ENCODE measurements at places on chromosomes 12 and 14.

- H3K27me3 ChIP-seq: no peaks in the 10 kb centered on the region
- DNase-seq: no peak
- H3K4me1 ChIP-seq: no peaks in the 10 kb centered on the region
Measured at GRCh38 chr12:124381456-124382296, 86.8 kb downstream of the RFLNA start.

DNA sequence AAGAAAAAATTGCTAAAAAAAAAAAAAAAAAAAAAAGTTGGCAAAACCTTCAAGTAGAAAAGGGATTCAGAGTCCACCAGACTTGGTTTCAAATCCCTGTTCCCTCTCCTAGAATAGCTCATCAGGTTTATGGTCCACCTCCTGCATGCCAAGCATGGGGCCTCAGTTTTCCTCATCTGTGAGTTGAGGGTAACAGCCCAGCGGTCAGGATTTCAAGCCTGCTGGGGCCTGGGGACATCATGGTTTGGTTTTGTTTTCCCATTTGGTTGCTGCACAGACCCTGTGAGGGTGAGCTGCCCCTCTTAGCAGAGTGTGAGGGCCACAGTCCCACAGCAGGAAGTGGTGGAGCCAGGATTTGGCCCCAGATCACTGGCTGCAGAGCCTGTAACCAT, 12.5 kb downstream of the FAM222A start:
- H3K36me3 ChIP-seq: no peaks in the 10 kb centered on the region
- no peak overlapping the region for H3K27ac ChIP-seq
- H3K4me1 ChIP-seq: no peaks in the 10 kb centered on the region
- H3K27me3 ChIP-seq: no peaks in the 10 kb centered on the region
- no peak for DNase-seq

DNA sequence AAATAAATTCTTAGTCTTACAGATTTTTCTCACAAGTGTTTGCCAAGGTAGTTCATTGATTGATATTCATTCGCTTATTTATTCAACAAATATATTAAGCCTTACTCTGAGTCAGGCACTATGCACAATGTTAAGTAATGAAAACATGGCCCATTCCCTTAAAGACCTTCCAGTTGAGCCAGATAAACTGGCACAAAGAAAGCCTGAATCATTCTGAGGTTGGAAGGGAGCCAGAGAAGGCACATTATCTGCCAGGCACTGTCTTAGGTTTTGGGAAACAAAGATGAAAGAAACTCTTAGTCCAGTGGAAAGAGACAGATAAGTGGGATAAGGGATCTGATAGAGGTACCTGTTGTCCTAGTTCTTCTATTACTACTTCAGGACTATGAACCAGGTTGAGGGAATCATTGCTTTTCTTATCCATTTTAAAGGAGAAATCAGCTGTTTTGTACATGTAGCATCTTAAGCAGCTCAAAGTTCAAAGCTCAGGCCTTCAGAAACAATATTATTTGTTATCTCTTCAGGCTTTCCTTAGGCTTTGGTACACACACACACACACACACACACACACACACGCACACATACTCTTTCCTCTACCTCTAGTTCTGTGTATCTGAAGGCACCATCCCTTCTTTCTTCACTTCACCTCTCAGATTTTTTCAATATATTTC, 27.0 kb downstream of the PDE6H start:
- DNase-seq: no peak
- no peaks in the 10 kb centered on the region for H3K27me3 ChIP-seq
- H3K4me1 ChIP-seq: peaks cover 5% of the 10 kb centered on the region
- no peak overlapping the region for H3K27ac ChIP-seq
- H3K36me3 ChIP-seq: no peaks in the 10 kb centered on the region

DNA sequence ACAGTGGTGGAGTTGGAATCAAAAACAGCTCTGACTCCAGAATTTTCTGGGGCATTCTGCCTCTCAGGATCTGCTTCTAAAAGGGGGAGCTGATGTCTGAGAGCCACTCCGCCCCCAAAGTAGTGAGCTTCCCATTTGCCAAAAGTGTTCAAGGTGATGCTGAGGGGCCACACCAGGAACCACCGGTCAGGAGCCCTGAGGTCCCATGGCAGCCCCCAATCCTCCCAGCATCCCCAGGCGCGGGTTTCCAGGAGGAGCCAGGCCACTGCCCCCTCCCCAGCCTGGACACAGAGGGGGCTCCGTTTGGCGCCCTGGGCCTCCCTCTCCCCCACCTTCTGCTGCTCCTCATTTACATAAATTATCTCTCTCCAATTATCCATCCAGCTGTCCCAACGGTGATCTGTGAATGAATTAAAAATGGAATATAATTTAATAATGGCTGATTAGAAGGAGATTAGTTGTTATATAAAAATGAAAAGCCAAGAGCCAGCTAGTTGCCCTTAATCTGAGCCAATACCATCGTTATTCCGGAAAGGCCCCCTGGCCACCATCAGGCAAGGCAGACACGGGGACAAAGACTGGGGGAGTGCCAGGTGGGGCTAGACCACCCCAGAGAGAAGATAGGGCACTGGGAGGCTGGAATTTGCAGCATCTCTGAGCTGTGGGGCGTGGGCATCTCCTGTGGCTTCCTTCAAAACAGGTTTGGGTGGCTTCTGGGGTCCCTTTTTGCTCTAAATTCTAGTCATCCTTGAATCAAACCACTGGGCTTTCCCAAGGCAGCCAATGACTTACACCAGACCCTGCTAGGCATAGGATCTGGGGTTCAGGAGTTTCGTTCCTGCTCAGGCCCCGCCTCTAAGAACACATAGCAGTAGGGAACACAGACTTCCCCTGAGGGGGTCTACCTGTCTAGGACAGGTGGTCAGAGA, 19.7 kb upstream of the VSX2 start:
- H3K27ac ChIP-seq: no peak overlapping the region
- no peaks in the 10 kb centered on the region for H3K4me1 ChIP-seq
- DNase-seq: no peak
- no peak overlapping the region for H3K4me3 ChIP-seq
- peaks cover 20% of the 10 kb centered on the region for H3K27me3 ChIP-seq

DNA sequence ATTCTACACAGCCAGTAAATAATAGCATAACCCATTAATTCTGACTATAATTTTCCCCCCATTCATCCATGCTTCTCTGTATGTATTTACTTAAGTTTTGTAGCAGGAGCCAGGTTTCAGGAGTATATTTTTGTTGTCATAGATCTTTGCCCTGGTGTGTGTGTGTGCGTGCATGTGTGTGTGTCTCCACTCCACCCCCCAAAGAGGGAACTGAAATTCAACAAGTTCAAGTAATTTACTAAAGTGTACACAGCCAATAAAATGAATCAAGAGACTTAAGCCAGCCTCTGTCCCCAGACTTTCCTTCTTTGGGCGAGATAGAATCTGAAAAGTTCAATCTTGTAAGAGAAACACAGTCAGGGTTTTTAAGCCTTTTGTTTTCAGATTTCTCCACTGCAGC, 792.0 kb downstream of the MED13L start:
- no peaks in the 10 kb centered on the region for H3K36me3 ChIP-seq
- H3K4me1 ChIP-seq: no peaks in the 10 kb centered on the region
- no peak overlapping the region for H3K27ac ChIP-seq
- H3K27me3 ChIP-seq: no peaks in the 10 kb centered on the region
- H3K4me3 ChIP-seq: no peak overlapping the region
- DNase-seq: no peak

DNA sequence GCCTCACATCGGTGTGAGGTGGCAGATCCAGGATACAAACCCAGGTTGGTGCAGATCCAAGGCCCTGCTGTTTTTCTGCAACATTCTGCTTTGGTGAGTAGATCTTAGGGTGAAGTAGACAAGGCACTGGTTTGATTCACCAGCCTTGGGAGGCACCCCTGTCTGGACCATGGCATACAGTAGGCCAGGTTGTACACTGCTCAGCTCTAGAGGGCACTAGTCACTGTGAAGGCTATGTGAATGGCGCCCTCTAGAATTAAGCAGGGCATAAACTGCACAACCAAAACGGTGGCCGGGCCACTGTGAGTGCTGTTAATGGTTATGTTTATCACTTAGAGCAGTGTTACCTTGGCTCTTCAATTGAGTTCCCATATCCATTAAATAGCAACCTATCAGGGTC, 280.6 kb upstream of the PWP1 start:
- H3K36me3 ChIP-seq: no peaks in the 10 kb centered on the region
- H3K27ac ChIP-seq: no peak overlapping the region
